ENCODE measurements at places on chromosomes 7 and 10.
A peak's percentile ranks its signal among the peaks of the same experiment; 100 is the strongest.

GRCh38 chr10:75617485-75618155 is 186.2 kb downstream of the LRMDA start:
- DNase-seq = no peak

- DNase-seq = no peak
Observed at GRCh38 chr10:67257427-67258144, 331.8 kb downstream of the LRRTM3 start.

GRCh38 chr7:3312583-3312982 is 11.5 kb downstream of the SDK1 start:
- no peak for DNase-seq

DNA sequence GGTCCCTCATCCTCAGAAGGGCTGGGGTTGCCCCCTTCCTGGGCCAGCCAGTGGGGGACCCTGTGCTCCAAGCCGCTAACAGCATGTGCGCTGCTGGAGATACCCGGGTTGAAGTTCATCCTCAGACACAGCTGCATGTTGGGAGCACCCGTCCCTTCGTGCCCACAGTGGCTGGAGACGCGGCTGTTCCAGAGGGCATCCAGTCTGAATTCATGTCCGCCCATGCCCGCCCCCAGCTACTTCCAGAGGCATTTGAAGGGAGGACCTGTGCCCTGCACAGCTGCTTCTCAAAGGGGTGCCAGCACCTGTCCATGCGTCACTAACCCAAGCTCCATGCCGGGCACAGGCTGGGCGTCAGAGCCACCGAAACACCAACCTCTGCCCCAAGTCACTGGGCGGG is 68.1 kb upstream of the ADGRA1 start:
- no peak for DNase-seq

- no peak for DNase-seq
Observed at GRCh38 chr10:131767716-131768115, 133.1 kb upstream of the PPP2R2D start.

DNA sequence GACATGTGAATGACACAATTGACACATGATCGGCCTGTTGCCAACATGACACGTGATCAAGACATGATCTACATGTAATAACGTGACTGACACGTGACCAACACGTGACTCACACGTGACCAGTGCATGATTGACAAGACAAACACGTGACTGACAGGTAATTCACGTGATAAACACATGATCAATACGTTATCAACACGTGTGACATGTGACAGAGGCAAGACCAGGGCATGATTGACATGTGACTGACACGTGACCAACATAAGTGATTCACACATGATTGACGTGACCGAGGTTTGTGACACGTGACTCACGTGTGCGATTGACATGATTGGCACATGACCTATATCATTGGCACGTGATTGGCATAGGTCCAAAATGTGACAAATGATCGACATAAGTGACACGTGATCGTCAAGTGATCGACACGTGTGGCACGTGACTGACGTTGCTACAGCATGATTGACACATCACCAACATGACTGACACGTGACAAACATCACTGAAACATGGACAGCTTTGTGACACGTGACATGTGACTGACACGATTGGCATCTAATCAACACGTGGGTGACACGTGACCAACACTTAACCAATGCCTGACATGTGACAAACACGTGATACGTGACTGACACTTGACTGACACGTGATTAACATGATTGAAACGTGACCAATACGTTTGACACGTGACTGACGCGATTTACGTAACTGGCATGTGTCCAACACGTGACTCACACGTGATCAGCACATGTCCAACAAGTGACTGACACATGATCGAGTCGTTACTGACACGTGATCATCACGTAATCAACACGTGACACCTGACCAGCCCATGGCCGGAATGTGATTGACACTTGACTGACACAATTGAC is 23.0 kb downstream of the CRPPA start:
- no peak for DNase-seq

DNA sequence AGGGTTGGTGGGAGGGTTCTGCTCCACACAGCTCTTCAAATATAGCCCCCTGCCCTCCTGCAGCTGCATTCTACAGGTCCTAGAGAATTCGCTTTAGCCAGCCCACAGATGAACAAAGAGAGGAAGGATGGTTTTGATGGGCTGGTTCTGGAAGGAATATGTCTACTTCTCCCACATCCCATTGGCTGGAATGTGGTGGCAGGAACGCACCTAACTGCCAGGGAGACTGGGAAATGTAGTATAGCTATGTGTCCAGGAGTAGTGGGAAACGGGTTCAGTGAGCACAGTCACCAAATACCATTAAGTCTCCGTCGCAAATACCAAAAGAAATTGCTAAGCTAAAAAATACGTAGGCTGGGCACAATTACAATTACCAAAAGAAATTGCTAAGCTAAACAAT is 7.3 kb upstream of the PTER start:
- no peak for DNase-seq

DNA sequence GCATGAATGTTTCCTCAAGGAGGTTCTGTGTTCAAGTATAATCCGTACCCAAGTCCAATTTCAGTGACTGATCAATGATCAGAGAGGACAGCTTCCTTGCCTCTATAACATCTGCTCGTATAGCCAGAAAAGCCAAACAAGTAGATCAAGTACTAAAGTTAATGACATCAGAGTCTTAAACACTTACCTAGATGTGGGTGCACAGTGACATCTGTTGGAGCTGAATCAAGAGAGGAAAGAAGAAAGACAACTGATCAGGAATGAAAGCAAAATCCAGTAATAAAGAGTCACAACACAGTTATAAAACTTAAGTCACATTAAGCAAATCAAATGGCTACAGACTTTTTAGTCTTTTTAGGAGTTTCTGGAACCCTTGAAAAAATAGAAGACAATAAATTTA is 236.5 kb downstream of the RELN start:
- DNase-seq = no peak

DNA sequence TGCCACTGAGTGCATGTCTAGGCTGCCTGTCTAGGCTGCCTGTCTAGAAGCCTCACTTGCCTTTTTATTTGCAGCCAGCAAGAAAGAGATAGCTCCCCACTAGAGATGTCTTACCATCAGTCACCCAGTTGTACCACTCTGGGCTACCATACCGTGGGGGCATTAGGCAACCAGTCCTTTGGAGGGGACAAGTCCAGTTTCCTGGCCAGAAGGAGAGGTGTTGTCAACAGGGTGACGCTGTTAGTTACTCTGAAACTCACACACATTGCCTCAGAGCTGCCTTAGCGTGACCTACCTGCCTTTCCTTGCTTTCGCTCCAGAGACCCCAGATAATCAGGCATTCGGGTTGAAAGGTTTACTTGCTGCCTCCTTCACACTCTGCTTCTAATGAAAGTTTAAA is 155.4 kb downstream of the CELF2 start:
- DNase-seq = no peak

DNA sequence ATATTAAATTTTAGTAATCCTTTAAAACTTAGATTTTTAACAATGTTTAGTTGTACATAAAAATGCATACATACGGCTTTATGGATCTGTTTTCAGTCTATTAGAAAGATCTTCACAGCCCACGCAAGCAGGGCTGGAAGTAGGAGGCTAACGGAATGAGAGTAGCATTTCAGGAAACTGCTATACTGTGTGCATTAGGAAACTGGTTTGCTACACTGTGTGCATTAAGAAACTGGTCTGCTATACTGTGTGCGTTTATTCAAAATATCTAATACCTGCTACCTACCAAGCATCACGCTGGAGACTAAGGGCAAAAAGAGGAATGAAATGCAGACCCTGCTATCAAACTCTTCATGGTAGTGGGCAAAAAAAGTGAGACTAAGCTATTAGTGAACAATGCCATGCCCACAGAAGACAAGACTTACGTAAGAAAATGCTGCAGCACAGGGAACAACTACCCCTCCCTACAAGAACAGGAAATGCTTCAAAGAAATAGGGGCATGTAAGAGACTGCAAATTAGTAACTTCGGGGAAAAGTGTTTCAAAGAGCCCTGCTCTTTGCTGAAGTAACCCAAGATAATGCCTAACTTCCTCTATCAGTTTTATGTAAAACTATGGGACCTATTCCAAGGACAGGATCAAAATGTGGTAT is 11.3 kb downstream of the RAB11FIP2 start:
- DNase-seq = no peak

- no peak for DNase-seq
Observed at GRCh38 chr10:72552857-72553256, 73.0 kb downstream of the MICU1 start.

DNA sequence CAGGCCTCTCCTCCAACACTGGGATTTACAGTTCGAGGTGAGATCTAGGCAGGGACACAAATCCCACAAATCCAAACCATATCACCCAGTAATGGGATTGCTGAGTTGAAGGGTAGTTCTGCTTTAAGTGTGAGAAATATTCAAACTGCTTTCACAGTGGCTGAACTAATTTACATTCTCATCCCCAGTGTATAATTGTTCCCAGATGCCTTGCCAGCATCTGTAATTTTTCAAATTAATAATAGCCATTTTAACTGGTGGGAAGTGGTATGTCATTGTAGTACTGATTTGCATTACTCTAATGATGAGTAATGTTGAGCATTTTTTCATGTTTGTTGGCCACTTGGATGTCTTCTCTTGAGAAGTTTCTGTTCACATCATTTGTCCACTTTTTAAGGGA is 592.8 kb upstream of the GRM3 start:
- DNase-seq = no peak

- no peak for DNase-seq
Observed at GRCh38 chr7:149171892-149172533, 23.3 kb upstream of the ZNF282 start.

- DNase-seq = no peak
Observed at GRCh38 chr10:43173120-43173519, 34.9 kb downstream of the CSGALNACT2 start.

DNA sequence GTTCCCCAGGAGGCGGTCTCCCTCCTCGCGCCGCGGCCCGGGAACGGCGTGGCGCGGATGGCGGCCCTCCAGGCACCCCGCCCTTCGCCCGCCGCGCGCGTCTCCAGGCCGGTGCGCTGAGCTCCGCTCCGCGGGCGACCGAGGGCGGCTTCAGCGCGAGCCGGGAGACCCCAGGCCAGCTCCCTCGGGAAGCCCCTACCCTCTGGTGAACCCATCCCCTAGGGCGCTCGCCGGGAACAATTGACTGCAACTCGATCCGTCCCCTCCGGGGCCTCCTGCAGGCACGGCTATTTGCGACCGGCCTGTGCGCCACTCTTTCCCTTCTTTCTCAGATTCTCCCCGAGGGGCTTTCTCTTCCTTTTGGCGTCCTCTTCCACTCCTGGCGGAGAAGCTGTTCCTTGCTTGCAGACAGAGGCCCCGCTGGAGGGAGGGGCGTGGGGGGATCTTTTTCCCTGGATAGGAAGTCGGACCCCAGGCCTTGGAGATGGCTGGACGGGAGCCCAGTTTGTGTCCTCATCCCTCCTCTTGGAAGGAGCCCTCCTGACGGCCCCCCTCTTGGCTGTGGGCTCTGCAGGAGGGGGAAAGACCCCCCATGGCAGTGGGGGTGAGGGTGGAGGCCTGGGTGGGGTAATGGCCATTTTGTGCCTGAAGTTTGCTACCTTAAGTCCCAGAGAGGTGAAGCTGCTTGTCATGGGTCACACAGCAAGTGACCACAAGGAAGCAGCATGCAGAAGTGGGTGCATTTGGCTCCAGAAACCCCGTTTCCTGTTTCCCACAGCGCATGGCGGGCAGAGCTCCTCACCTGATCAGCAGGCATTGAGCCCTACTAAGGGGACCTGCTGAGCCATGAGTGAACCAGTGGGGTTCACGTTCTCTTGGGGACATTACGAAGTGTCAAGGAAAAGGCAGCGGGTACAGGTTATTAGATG is 171.2 kb upstream of the TNRC18 start:
- peak; percentile 24 for DNase-seq

DNA sequence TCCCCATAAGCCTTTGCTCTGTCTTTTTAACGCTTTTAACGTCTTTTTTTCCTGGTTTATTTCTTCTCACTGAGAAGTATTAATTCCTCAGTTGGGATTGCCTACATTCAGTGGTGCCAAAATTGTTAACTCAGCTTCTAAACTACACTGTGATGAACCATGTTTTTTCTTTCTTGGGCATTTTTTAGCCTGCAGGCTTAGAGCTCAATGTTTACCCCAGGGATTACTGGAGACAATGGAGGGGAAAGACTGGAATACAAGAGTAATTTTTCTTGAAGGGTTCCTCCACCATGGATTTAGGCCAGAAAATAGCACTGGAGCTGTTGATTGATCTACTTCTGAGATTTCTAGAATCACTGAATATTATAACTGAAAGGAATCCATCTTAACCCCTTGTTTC is 19.8 kb downstream of the STAMBPL1 start:
- DNase-seq = no peak

- peak; percentile 21 for DNase-seq
Observed at GRCh38 chr7:74573512-74573911, 84.0 kb upstream of the GTF2I start.

DNA sequence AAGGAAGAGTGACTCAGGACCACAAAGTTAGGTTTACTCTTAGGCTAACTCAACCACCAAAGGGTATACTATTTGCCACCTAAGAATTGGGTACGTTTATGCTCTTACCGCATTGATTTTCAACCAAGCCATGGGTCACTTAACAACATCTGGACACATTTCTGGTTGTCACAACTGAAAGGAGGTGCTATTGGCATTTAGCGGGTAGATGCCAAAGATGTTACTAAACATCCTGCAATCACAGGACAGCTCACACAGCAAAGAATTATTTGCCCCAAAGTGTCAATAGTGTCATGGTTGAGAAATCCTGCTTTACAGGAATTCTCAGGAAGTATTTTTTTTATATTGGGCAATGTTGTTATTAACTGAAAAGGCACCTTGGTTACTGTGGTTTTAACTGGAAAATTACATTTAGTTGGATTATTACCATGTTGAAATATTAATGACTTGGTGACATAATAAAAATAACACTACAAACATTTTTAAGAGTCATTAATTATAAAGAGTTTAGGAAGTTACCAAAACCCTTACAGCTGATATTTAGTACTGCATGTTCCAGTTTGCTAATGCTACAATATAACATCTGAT is 185.0 kb upstream of the TMEM196 start:
- no peak for DNase-seq

DNA sequence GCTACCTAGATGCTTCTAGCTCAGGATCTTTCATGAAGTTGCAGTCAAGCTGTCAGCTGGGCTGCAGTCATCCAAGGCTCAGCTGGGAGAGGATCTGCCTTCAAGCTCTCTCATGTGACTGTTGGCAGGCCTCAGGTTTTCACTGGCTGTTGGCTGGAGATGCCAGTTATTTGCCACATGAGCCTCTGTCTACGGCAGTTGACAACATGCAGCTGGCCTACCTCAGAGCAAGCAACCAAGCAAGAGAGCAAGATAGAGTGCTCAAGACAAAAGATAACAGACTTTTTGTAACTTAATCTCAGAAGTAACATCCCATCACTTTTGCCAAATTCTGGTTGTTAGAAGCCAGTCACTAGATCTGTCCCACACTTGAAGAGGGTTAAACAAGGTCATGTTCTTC is 125.8 kb downstream of the TPST1 start:
- no peak for DNase-seq

DNA sequence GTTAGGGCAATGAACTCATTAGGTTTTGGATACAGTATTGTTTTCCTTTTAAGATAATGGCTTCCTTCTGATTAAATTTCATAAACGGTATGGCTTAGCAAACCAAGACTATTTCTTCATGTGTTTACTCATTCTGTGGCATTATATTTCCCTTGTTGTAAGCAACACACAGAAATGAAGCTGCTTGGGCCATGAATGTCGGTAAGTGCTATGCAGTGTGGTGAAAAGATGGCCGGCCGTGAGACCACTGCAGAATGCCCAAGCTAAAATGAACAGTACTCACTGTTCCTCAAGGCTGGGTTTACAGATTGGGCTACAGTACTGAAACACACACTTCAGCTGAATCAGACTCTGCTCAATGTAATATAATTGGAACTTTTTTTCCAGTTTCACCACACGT is 8.1 kb downstream of the APBB1IP start:
- DNase-seq = no peak

- DNase-seq = no peak
Observed at GRCh38 chr7:91046322-91047089, 217.7 kb upstream of the FZD1 start.
